ENCODE measurements at places on chromosomes 12 and 14. TPM values are rescaled to one million over a fixed set of nuclear protein-coding genes. Genes with fewer than 3 reads are reported as not detected.

Gene DCN
- 1,233 TPM for total RNA-seq

Gene CYP46A1
- 2.0 TPM for total RNA-seq

Gene INHBE
- 0.10 TPM for total RNA-seq

Gene CCDC175
- not detected for total RNA-seq

Gene NPAS3
- total RNA-seq = 3.8 TPM

Gene NEUROD4
- total RNA-seq = not detected

Gene RDH11
- total RNA-seq = 55.8 TPM

Gene KCNH3
- total RNA-seq = 0.49 TPM

Gene TCL1A
- 1.7 TPM for total RNA-seq

Gene TWF1
- 65.4 TPM for total RNA-seq

Gene SLC7A8
- 27.5 TPM for total RNA-seq

Gene GALNT9
- 0.20 TPM for total RNA-seq

Gene NFATC4
- 33.7 TPM for total RNA-seq

Gene IFT81
- 21.9 TPM for total RNA-seq

Gene C14orf132
- total RNA-seq = 8.7 TPM

Gene AKAP5
- 1.3 TPM for total RNA-seq

Gene RIC8B
- 12.7 TPM for total RNA-seq

Gene ZNF891
- total RNA-seq = 2.8 TPM

Gene RPGRIP1
- total RNA-seq = 0.10 TPM

Gene HCAR1
- total RNA-seq = 1.9 TPM

Gene P2RX7
- 4.2 TPM for total RNA-seq

Gene DDX11
- 26.6 TPM for total RNA-seq

Gene MYH7
- 84.4 TPM for total RNA-seq

Gene CACNA2D4
- 1.9 TPM for total RNA-seq

Gene SOAT2
- not detected for total RNA-seq

Gene GALNT6
- 4.9 TPM for total RNA-seq

Gene ACSM4
- not detected for total RNA-seq

Gene CLEC4C
- total RNA-seq = 0.30 TPM

Gene SLC6A15
- 1.2 TPM for total RNA-seq

Gene DNAI7
- 0.79 TPM for total RNA-seq

Gene MYBPC1
- total RNA-seq = 398 TPM

Gene KLRC1
- 0.99 TPM for total RNA-seq

Gene PKP2
- 11.5 TPM for total RNA-seq

Gene THTPA
- 9.4 TPM for total RNA-seq

Gene ITGB7
- total RNA-seq = 2.5 TPM

Gene DENND5B
- 11.3 TPM for total RNA-seq

Gene AQP5
- total RNA-seq = 5.7 TPM

Gene NRL
- total RNA-seq = 0.69 TPM

Gene FOXM1
- 5.8 TPM for total RNA-seq

Gene RHOJ
- total RNA-seq = 21.6 TPM

Gene ACVRL1
- 46.8 TPM for total RNA-seq

Gene CLEC2D
- total RNA-seq = 6.0 TPM

Gene AKAP3
- 0.49 TPM for total RNA-seq
